IMR-90 (cell line): ENCODE measurements at places on chromosomes 2 and 18.

DNA sequence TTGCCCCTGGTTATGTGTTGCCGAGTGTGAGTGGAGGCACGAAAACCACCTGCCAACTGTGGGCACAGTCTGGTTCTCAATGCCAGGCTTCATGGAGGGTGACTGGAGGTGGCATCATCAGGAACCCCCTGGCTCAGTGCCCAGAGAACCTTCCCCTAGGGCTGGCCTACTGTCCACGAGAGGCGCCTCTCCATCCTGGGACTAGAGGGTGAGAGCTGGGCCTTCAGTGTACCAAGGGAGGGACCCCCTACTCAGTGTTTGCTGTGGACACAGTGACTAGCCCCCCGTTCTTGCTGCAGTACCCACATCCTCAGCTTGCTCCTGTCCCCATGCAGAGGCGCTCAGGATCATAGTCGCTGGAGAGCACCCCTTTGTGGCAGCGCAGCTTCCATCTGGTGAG, 202.6 kb downstream of the HDAC4 start:
- H3K4me3 ChIP-seq: no peak overlapping the region
- H3K27ac ChIP-seq: no peak overlapping the region
- H3K4me1 ChIP-seq: peaks cover 2% of the 10 kb centered on the region; the same call in 1 of the 2 replicates
- peaks cover 13% of the 10 kb centered on the region for H3K36me3 ChIP-seq
- no peak for DNase-seq

DNA sequence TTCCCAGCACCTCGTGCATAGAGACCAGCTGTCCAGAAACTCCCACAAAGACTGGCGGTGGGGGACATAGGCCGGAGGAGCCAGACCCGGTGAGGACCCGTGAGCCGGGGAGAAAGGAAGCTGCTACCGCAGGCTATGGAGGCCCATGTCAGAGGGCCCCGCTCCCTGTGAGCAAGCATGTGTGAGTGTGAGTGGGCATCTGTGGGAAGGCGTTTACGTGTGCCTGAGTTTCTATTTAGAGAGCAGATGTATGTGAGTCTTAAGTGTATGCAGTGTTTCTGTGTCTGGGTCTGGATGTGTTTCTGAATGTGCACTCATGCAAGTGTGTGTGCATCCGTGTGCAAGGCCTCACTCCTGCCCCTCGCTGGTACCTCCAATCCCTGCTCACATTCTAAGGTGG, 187.8 kb upstream of the RAB6C start:
- no peak overlapping the region for H3K27ac ChIP-seq
- H3K36me3 ChIP-seq: no peaks in the 10 kb centered on the region
- no peak overlapping the region for H3K4me3 ChIP-seq

DNA sequence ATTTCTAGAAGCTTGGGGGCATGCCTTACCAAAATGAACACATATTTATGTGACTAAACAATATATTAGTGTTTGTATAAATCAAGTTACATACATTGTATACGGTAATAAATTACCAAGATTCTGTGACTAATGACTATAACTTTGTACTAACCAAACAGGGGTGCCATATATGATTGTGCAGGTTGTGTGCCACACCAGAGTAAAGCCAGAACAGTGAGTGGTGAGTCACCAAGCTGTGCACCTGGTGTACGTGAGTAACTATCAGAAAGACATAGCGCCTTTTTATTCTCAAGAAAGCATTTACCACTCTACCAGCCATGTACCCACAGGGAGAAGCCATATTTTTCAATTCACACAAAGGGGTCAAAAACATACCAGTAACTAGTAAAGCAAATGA, 453.2 kb upstream of the PIK3C3 start:
- no peaks in the 10 kb centered on the region for H3K27me3 ChIP-seq
- H3K27ac ChIP-seq: no peak overlapping the region
- DNase-seq: no peak
- no peaks in the 10 kb centered on the region for H3K36me3 ChIP-seq
- no peak overlapping the region for H3K4me3 ChIP-seq

- H3K36me3 ChIP-seq: no peaks in the 10 kb centered on the region
- H3K27me3 ChIP-seq: no peaks in the 10 kb centered on the region
- peak overlapping the region; percentile 53; the same call in 1 of the 2 replicates for H3K27ac ChIP-seq
- no peak overlapping the region for H3K4me3 ChIP-seq
- DNase-seq: peak; percentile 81
Measured at GRCh38 chr18:68438983-68439382, 275.9 kb downstream of the TMX3 start.

DNA sequence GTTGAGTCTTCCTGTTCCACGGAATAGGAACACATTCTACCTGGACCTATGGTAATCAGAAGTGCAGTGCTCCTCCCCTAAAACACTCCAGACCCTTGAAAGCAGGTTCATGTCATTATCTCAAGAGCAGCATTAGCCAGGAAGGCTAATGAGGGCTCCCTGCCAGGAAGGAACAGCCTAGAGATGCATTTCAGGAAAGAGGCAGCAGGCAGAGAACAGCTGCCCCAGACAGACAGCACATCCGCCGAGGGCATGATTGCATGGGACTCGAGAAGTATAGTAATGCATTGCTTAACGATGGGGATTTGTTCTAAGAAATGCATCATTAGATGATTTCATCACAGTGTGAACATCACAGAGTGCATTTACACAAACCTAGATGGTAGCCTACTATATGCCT, 171.5 kb downstream of the ALK start:
- peaks cover 3% of the 10 kb centered on the region; the same call in 1 of the 2 replicates for H3K4me1 ChIP-seq
- H3K36me3 ChIP-seq: no peaks in the 10 kb centered on the region
- no peak overlapping the region for H3K27ac ChIP-seq
- peaks cover 4% of the 10 kb centered on the region; the same call in 1 of the 2 replicates for H3K27me3 ChIP-seq
- no peak overlapping the region for H3K4me3 ChIP-seq

DNA sequence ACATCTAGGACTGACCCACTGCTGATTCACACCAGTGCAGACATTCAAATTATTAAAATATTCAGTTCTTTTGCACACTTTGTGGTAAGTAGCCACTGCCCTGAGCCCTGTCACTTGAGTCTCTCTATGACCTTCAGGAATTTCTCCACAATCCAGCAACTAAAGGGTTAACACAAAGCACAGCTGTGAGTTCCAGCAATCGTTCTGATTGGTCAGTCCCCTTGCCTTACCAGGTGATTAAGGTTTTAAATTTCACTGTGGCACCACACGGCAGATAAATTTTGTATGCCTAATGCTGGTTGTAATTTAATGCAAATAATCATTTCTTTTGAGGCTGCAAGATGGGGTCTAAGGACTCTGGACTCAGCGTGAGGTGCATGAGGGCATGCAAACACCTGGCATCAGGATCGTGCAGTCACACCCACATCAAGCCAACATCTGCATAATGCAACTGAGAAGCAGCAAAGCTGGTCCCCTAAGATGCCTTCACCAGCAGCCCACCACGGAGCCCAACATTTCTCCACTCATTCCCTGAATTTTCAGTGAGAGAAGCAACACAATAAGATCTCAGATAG, 36.6 kb downstream of the SLC14A1 start:
- H3K4me1 ChIP-seq: peaks cover 16% of the 10 kb centered on the region
- no peak overlapping the region for H3K4me3 ChIP-seq
- H3K36me3 ChIP-seq: no peaks in the 10 kb centered on the region
- peak; percentile 38 for DNase-seq
- no peak overlapping the region for H3K27ac ChIP-seq
- no peaks in the 10 kb centered on the region for H3K27me3 ChIP-seq

GRCh38 chr18:37442477-37442876, 123.1 kb downstream of the CELF4 start:
- H3K27me3 ChIP-seq: peaks cover 12% of the 10 kb centered on the region; the same call in 1 of the 2 replicates
- no peak for DNase-seq
- H3K36me3 ChIP-seq: no peaks in the 10 kb centered on the region
- H3K4me1 ChIP-seq: no peaks in the 10 kb centered on the region; the same call in 1 of the 2 replicates
- no peak overlapping the region for H3K4me3 ChIP-seq

DNA sequence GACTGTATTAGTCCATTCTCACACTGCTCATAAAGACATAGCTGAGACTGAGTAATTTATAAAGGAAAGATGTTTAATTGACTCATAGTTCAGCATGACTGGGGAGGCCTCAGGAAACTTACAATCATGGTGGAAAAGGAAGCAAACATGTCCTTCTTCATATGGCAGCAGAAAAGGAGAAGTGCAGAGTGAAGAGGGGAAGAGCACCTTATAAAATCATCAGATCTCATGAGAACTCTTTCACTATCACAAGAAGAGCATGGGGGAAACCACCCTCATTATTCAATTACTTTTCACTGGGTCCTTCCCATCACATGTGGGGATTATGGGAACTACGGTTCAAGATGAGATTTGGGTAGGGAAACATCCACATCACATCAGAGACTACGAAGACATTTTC, 43.0 kb upstream of the CAVIN2 start:
- no peak overlapping the region for H3K4me3 ChIP-seq
- no peak overlapping the region for H3K27ac ChIP-seq
- H3K36me3 ChIP-seq: no peaks in the 10 kb centered on the region
- DNase-seq: no peak

- H3K4me3 ChIP-seq: no peak overlapping the region
- no peak for DNase-seq
- no peak overlapping the region for H3K27ac ChIP-seq
- peaks cover 18% of the 10 kb centered on the region for H3K4me1 ChIP-seq
Measured at GRCh38 chr2:119197126-119197405, 26.6 kb upstream of the STEAP3 start.

- H3K36me3 ChIP-seq: no peaks in the 10 kb centered on the region
- no peak overlapping the region for H3K4me3 ChIP-seq
- no peak for DNase-seq
- H3K4me1 ChIP-seq: no peaks in the 10 kb centered on the region
- no peak overlapping the region for H3K27ac ChIP-seq
Measured at GRCh38 chr2:44848026-44848425, 93.5 kb upstream of the SIX3 start.

DNA sequence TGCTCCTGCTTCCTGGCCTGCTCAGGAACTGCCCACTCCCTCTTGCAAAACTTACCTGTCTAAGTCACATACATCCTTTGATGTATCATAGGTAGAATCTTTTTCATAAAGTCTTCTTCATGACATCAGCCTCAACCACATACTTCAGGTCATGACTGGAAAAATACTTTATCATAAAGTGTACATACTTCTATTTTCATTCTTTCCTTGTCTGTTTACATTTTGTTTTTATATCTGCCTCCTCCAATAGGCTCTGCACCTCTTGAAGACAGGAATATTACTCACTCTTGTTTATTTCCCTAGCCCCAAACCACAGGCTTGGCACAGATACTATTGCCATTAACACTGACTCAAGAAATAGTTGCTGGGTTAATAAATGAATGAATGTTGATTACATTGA, 43.6 kb upstream of the ZNF804A start:
- DNase-seq: peak; percentile 10
- H3K4me3 ChIP-seq: no peak overlapping the region
- no peaks in the 10 kb centered on the region for H3K4me1 ChIP-seq
- no peak overlapping the region for H3K27ac ChIP-seq
- H3K27me3 ChIP-seq: no peaks in the 10 kb centered on the region
- no peaks in the 10 kb centered on the region for H3K36me3 ChIP-seq

GRCh38 chr18:3457261-3457724, 7.3 kb downstream of the TGIF1 start:
- H3K4me1 ChIP-seq: peaks cover 16% of the 10 kb centered on the region
- no peaks in the 10 kb centered on the region for H3K27me3 ChIP-seq
- DNase-seq: no peak
- peak overlapping the region; percentile 17; the same call in 1 of the 2 replicates for H3K27ac ChIP-seq

- peak; percentile 34 for DNase-seq
- no peaks in the 10 kb centered on the region for H3K36me3 ChIP-seq
- H3K27me3 ChIP-seq: no peaks in the 10 kb centered on the region
- H3K4me3 ChIP-seq: no peak overlapping the region
Measured at GRCh38 chr2:228602288-228602687, 420.8 kb upstream of the SPHKAP start.

DNA sequence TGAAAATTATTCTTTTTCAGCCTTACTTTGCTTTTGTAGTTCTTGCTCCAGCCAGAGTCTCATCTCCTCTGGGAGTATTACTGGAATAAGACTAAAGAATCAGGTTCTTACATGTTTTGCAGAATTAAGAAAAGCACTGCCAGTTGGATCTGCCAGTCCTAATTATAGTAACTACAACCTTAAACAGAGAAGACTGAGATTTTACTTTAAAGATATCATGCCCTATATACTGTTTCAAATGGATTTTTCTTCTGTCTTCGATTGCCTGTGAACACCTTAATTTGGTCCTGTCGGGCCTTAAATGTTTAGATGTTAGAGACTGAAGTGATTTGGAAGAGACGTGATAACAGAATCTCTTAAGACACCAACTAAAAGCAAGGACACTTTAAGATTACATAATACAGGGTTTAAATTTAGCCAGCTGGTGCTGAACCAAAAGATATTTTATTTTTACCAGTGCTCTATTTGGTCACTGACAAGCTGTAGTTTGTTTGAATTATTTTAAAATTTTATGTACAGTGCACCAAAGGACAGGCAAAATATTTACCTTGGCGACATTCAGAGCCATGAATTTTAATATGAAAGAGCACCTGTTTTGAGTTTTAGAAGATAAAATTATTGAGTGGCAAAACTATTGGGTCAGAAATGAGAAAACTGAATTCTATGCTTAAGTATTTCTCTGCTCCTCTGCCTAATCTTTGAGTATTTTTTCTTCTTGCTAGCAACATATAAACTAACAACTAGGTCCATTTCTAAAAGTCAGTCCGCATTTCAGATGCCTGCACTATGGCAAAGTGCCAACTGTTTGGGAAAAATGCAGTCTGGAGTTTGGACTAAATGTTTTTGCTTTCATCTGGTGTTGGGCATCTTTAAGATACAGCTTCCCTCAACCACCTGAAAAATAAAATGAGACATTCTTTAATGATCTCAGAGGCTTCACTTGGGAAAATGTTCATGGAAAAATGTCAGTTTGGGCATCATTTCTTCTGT, 300.0 kb downstream of the XIRP2 start:
- H3K27me3 ChIP-seq: no peaks in the 10 kb centered on the region
- no peak for DNase-seq
- H3K27ac ChIP-seq: no peak overlapping the region
- no peak overlapping the region for H3K4me3 ChIP-seq

DNA sequence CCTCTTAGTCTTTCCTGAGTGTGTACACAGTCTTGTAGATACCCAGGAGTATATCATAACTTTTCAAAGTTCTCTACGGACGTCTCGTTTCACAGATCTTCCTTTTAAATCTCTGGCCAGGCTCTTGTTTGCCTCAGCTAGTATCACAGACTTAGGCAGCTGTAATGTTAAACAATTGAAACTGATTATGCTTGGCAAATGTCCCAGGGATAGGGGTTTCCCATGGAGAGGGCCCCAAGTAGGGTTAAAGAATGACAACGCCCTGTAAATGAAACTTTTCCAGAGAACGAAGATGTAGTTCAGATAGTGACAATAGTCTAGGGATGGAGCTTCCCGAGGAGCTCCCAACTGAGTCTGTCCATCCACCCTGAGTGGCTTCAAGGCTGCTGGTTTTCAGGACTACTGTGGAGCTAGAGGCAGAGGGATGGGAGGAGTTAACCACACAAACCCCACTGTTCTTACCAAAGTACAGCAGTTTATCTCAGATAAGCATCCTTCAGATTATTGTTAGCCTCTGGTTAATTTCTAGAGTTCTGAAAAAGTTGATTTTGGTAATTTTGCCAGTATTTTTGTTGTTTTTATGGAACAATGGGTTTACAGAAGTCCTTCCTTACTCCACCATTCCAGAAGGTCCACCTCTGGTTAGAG, 9.1 kb downstream of the NEURL3 start:
- H3K36me3 ChIP-seq: no peaks in the 10 kb centered on the region
- H3K4me1 ChIP-seq: no peaks in the 10 kb centered on the region
- no peak for DNase-seq
- no peak overlapping the region for H3K4me3 ChIP-seq

GRCh38 chr2:60548845-60549237, 4.6 kb downstream of the BCL11A start:
- H3K4me1 ChIP-seq: no peaks in the 10 kb centered on the region
- peaks cover 42% of the 10 kb centered on the region for H3K27me3 ChIP-seq
- DNase-seq: no peak
- H3K27ac ChIP-seq: no peak overlapping the region
